Left colon (tissue), 2 donors: ENCODE measurements at places on chromosomes 4 and X. TPM values are rescaled to one million over a fixed set of nuclear protein-coding genes. Genes with fewer than 3 reads are reported as not detected.

ASB12 gene
- total RNA-seq: 0.67 TPM

SRPX gene
- 11.9 TPM for total RNA-seq

FIP1L1 gene
- total RNA-seq: 38.7 TPM

HPSE gene
- total RNA-seq: 23.8 TPM

RGS12 gene
- total RNA-seq: 23.5 TPM

GSPT2 gene
- 4.2 TPM for total RNA-seq

GAGE12F gene
- not detected for total RNA-seq

PHKA2 gene
- 22.9 TPM for total RNA-seq

FAT1 gene
- 299 TPM for total RNA-seq

P2RY8 gene
- 2.1 TPM for total RNA-seq

BGN gene
- total RNA-seq: 9.9 TPM

MBTPS2 gene
- 8.6 TPM for total RNA-seq

EIF2S3 gene
- total RNA-seq: 137 TPM

TBC1D8B gene
- 13.1 TPM for total RNA-seq

IL21 gene
- total RNA-seq: not detected

JADE3 gene
- 7.0 TPM for total RNA-seq

MAGEA8 gene
- total RNA-seq: not detected

VCX2 gene
- not detected for total RNA-seq

CSAG1 gene
- total RNA-seq: not detected

NEUROG2 gene
- not detected for total RNA-seq

AMOT gene
- 22.3 TPM for total RNA-seq

MAGEA4 gene
- not detected for total RNA-seq
